Stimulated activated CD4-positive, alpha-beta T cell treated with anti-CD3 and anti-CD28 coated beads, Interleukin-1b, Interleukin-23, amount 100 ng/mL, for 24 hours (primary cell): ENCODE measurements at places on chromosomes 2 and 18.

DNA sequence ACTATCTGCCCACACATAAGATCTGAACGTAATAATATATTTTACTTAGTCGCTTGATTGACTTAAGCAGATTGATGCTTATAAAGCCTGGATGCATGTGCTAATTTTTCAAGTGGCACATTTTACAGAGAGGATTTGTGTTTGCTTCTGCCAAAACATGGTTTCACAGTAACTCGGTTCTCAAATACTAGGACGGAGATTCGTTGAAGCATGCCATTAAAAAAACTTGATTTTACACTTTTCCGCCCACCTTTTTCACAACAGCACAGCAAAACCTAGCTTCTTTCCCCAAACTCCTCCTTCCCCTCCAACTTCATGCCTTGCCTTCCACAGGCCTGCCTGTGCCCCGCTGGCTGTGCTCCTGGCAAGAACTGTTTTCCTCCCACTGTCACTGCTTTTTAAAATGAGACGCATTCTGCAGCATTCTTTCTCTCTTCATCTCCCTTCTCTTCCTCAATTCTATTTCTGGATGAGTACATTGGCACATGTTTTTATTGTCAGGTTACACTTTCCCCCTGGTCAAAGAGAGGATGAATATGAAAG is 55.1 kb upstream of the LMAN1 start:
- no peak for DNase-seq

DNA sequence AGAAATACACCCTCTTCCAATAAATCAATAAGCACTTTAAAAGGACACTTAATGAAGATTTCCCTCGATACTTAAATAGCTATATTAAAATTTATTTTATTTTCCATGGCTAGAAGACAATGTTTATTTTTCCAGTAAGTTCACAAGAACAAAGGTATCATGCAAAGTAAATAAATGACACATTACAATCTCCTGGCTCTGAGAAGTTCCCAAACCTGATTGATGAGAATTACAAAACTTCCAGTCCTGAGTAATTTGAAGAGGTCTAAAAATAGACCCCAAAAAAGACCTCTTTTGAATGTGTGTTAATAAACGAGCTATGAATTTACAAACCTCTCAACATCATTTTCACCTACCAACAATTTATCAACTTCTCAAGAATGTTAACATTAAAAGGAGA is 1.5 kb upstream of the PEX13 start:
- no peak for DNase-seq

DNA sequence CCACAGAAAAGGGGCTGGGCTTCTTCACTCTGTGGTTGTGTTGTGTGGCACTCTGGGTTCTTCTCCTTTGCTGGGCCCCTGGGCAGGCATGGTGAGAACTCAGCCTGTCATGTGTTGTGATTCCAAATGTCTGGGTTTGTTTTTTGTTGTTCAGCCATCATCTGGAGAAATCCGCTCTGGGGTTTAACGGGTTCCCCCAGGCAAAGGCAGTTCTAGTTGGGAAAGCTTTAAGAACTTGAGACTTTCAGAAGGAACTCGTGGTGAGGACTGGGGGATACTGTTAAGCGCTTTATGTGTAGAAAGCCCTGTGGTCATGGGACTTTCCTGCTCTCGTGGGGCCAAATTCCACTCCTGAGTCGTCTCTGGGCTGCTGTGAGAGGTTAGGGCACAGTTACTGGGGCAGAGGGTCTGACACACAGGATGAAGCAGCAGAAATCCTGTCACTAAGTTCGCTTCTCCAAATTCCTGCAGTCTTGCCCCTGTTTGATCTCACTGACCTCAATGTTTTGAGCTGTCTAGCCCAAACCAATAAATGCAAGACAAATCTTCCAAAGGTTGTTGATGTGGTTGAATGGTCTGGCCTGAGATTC is 87.7 kb downstream of the RAPGEF4 start:
- no peak for DNase-seq

- no peak for DNase-seq
Measured at GRCh38 chr18:34729740-34730355, 19.8 kb downstream of the DTNA start.

- DNase-seq = no peak
Measured at GRCh38 chr2:10019602-10020400, 23.5 kb upstream of the KLF11 start.

DNA sequence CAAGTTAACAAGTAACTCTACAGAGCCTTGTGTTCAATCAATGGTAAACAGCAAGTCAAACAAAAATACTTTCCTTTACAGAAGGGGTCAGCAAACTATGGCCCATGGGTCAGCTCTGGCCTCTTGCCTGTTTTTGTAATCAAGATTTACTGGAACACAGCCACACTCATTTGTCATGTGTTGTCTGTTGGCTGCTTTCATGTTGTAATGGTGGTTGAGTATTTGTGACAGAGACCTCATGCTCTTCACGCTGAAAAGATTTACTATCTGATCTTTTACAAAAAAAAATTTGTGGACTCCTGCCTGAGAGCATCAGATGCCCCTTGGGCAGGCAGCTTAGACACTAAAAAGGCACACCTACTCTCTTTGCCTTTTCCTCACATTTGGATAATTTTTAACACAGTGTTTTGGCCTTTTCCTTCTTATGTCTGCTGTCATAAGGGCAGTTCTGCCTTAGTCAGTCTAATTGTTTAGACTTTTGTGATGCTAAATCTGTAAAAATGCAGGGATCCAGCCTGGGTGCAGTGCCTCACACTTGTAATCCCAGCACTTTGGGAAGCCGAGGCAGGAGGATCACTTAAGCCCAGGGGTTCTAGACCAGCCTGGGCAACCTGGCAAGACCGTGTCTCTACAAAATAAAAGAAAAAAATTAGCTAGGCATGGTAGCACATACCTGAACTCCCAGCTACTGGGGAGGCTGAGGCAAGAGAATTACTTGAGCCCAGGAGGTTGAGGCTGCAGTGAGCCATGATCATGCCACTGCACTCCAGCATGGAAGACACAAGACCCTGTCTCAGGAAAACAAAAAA is 18.3 kb downstream of the IL1B start:
- DNase-seq = no peak

GRCh38 chr2:170313347-170313991 is 135.5 kb downstream of the MYO3B start:
- no peak for DNase-seq

DNA sequence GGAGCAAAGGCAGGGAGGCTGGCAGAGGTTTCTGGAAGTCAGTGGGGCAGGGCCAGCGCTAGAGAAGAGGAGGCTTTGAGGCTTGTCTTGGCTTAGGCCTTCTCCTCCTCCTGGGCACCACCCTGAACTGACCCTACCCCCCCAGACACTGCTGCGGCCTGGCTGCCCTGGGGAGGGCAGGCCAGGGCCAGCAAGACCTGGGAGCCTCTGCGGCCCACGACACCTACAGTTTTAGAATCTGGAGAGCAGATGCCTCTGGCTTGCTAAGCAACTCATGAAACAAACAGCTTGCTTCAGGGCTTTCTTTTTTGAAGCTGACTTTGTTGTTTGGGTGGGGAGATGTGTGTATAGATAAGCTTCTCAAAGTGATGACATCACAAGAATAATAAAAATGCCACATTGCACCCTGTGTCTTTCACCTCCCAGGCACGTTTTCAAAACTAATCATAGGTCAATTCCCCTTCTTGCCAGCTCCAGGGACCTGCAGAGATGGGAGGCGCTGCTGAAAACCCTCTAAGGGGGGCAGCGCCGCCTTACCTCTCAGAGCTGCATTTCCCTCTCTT is 46.2 kb upstream of the SMAD7 start:
- no peak for DNase-seq

DNA sequence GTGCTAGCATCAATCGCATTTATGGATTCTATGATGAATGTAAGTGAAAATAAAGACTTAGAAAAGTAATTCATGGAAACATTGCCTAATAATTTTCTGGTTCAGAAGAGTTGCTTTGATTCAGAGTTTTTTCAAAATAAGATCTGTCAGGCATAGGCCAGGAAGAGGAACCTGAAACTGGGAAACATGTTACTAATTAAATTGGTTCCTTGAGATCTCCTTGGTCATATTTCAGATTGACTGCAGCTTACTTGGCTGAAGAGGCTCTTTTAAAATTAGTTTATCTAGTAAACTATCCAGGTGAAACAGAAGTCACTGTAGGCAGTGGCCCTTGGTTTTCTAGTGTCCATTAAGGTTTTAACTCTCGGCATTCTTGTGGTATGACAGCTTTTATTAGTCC is 27.4 kb downstream of the PPP1CB start:
- no peak for DNase-seq

DNA sequence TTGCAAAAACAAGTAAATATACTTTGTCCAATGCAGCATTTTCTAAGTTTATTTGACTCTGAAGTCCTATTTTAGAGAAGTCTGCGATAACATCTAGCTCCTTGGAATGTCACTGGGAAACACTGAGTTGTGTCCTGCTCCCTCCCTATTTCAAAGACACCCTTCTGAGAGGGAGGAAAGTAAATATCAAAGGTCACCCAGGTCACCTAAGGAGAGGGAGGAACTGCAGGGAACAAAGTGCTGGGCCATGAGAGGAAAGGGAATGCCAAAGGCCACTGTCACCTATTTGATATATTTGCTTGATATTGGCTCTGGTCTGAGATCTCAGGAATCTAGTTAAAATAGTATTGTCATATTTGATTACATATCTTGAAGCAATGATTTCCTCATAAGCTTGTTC is 201.3 kb downstream of the GCA start:
- DNase-seq = no peak

DNA sequence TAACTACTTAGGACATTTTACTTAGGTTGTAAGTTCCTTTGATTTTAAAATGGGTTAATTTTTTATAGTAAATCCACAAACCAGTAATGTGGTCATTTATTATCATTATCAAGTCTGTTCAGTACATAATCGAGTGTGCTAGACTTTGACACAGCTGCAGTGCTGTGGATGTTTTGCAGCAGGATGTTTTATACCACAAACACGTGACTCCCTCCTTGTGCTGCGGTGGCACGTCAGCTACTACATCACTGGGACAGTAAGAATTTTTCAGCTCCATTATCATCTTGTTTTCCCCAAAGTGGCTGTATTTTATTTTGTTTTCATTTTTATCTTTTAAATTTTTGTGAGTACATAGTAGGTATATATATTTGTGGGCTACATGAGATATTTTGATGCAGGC is 70.0 kb downstream of the ATP9B start:
- no peak for DNase-seq

DNA sequence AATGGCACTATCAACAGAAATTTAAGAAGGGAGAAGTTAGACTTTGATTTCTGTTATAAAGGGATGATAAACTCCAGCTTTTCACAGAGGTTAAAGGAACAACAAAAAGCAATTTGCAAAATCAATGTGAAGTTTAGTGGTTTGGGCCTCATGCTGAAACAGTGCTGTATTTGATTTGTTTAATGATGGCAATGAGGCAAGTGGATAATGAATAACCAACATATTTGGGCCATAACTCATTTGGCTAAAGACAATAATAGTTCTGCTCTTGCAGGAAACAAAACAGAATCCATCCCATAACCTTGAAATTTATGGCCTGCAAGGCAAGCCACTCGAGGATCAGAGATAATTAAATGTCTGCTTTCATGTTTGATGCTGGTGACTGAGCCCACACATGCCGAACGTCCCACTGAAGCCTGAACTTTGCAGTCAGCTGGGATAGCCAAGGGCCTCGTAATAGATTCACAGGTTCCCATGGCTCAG is 56.5 kb downstream of the TPGS2 start:
- DNase-seq = no peak

DNA sequence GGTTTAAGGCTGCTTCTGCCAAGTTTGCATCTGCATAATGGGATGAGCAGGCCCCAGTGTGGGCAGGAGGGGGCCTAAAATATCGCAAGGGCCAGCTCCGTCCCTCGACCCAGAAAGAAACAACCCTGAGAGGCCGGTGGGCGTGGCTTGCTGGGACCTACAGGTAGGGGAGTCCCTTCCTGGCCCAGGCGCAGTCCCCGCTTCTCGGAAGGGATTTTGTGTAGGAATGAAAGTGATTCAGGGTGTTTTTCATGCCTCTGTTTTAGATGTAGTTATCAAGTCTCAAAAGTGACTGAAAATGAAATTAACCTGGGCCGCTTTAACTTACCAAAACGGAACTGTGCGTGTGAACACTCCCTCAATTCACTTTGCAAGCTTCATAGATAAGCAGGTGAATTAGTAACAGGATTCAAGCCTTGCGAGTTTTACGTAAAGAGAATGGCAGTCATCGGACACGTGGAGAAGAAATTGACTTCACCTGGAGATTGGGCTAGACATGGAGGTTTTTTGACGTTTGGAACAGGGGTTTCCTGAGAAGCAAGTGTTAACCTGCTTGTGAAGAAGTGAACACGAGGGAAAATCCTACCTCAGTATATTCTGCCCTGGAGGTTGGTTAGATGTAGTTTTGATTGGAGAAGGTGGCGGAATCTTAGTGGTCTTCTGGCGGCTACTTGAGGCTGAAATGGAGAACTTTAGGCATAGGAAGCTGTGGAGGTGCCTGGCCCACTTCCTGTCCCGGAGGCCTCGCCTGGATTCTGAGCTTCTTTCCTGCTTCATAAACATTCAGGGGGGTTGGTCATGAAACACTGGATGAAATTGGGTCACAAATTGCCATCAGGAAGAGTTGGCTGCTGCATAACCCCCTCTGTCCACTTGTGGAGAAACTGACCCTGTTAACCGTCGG is 1.7 kb downstream of the NCK2 start:
- peak; percentile 71 for DNase-seq

GRCh38 chr18:12233378-12233777 is 20.8 kb upstream of the CIDEA start:
- no peak for DNase-seq
